ENCODE measurements at places on chromosomes 7 and 10.

DNA sequence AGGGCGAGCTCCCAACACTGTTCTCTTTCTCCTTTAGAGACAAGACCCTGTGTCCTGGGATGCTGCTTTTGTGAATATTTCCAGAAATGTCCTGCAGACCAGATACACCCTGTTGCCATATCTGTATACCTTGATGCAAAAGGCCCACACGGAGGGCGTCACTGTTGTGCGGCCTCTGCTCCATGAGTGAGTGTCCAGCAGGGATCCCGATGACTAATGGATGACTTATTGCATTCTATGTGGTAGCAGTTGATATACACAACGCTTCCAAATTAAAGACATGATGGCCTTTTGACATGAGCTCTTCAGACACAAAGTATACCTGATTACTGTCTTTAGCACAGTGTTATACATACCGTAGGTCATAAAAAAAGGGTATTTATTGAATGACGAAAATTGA, 45.0 kb upstream of the MGAM2 start:
- DNase-seq, result no peak

- no peak for DNase-seq
Measured at GRCh38 chr7:138679793-138680192, 21.4 kb downstream of the SVOPL start.

GRCh38 chr10:48257407-48257961, 17.0 kb downstream of the FRMPD2 start:
- no peak for DNase-seq

DNA sequence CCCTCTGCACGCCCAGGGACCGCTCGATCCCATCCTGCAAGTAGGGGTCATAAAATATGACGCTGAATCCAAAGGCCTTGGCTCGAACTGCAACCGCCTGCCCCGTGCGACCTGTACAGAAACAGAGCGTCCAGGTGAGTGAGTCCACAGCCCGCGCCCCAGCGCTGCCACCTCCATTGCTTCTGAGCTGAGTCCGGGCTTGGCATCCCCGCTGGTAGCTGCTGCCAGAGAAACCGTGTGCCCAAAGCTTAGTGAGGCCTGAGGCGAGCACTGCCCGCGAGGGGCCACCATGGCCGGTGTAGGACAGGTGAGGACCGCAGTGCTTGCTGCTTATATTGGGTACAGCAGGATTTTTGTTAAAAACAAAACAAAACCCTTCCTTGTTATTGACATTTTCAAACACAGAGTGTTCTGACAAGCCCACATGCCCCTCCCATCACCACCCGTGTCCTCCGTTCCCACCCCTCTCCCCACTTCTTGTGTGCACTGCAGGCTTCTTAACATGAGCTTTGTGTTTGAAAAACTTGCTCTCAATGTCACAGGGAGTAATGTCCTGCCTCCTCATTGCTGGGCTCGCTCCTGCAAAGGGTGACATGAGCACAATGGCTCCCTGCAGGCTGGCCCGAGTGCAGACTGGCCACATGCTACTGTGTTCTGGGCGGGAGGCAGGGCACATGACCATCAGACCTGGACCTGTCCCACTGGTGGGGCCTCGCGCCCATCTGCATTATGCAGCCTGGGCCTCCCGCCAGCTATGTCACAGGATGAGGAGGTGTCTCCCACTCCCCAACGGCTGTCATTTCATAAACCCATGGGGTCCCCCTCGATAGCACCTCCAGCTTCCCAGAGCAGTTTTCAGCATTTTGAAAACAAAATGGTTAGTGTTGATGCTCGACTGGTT, 52.9 kb downstream of the ZRANB1 start:
- DNase-seq, result no peak

- DNase-seq, result no peak
Measured at GRCh38 chr10:5466451-5467206, 32.7 kb downstream of the CALML5 start.

GRCh38 chr10:6023661-6024333, 38.4 kb downstream of the IL2RA start:
- DNase-seq, result no peak

- no peak for DNase-seq
Measured at GRCh38 chr7:17015598-17016031, 133.8 kb upstream of the AGR3 start.

GRCh38 chr7:101618916-101619315, 10.2 kb downstream of the MYL10 start:
- no peak for DNase-seq

GRCh38 chr10:79142522-79143309, 74.0 kb downstream of the ZMIZ1 start:
- DNase-seq, result no peak

DNA sequence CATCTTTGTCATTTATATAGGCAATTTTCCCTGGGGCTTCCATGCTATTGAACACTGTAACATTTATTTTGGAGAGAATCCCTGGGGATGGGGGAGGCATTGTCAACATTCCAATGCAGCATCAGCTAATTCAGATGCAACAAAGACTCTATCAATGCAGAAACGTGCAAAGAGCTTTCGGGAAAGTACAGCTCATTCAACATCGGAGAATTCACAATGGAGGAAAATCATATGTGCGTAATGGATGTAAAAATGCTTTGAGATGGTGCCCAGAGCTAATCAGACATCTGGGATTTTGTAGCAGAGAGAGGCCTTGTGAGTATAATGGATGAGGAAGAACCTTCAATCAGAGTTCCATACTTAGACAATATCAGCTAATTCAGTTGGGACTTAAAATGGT, 28.3 kb upstream of the FIS1 start:
- no peak for DNase-seq

GRCh38 chr7:28784171-28784902, 173.8 kb downstream of the TRIL start:
- DNase-seq, result no peak

GRCh38 chr7:135690566-135690965, 28.3 kb downstream of the STMP1 start:
- DNase-seq, result no peak
